ENCODE measurements at places on chromosomes 6 and 20.

GRCh38 chr20:52777171-52777570, 195.0 kb upstream of the TSHZ2 start:
- DNase-seq: no peak

DNA sequence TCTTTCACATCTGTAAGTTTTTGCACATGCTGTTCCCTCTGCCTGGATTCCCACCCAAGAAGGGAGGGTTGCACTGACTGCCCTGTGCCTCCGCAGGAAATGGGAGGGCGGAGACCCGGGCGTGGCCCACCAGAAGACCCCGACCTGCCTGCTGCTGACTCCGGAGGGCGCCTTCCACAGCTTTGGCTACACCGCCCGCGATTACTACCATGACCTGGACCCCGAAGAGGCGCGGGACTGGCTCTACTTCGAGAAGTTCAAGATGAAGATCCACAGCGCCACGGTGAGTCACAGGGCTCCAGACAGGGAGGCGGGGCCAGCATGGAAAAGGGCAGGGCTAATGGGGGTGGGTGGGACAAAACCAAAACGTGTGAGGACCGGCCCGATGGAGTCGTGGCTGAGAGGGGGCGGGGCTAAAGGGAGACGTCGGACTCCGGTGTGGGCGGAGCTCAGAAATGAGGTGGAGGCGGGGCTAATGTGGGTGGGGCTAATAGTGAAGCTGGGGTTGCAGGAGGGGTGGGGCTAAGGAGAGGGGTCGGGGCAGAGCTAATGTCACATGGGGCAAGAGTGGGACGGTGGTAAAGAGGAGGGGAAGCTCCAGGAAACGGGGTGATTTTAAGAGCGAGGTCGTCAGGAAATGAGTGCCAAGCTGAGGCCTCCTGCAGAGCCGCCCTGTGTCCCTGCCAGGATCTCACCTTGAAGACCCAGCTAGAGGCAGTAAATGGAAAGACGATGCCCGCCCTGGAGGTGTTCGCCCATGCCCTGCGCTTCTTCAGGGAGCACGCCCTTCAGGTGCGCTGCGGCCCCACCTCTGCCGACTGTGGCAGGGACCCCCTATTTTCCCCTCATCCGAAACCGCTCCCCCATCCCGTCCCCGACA, 12.6 kb downstream of the HSPA12B start:
- no peak for DNase-seq

- peak; percentile 88 for DNase-seq
Measured at GRCh38 chr6:24228681-24229255, 102.8 kb downstream of the NRSN1 start.

DNA sequence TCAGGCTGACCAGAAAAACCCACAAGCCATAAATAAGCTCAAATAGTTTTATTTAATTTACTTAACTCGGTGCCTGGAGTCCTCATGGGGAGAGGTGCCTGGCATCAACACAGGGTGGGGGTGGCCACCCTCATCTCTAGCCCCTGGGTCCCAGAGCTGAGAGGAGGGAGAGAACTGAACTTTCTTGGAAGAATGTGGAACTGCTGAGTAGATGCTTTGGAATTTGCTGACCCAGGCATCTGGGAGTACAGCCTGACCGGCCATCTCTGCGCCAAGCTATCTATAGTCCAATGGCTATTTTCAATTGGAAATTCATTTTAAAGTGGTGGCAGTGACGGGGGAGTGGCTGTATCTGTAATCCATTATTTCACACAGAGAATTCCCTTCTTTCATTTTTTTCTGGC, 104.8 kb downstream of the CDH26 start:
- peak; percentile 34 for DNase-seq

DNA sequence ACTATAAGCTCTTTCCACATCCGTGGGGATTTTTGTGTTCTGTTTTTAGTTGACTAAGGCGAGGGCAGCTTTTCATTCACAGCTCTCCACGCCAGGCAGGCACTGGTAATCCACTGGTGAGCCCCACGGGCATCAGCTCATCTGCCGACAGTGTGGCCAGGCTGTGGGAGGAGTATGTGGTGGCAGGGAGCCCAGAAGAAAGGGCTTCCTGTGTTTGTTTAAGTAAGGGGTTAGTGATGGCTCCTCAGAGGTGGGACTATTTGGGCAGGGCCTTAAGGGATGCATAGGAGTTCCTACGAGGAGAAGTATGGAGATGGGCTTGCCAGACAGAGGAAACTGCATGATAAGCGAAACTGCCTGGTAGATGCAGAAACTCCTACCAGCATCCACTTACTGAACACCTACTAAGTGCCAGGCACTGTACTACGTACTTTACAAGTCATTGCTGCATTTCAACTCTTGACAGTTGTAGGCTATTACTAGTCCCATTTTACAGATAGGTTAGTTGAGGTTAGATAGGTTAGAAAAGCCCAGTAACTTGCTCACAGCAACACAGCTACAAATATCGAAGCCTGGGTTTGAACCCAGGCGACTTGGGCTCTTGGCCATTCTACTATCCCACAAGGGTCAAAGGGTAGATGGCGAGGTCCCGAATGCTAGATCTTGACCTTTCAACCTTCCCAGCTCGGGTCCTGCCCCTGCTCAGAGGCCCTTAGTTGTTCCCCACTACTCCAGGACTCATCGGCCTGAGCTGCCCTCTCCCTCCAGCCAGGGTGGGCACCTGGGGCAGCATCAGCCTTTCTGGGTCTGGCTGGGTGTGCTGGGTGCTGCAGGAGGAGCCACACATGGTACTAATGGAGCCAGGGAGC, 55.1 kb downstream of the CEBPB start:
- DNase-seq: peak; percentile 65

DNA sequence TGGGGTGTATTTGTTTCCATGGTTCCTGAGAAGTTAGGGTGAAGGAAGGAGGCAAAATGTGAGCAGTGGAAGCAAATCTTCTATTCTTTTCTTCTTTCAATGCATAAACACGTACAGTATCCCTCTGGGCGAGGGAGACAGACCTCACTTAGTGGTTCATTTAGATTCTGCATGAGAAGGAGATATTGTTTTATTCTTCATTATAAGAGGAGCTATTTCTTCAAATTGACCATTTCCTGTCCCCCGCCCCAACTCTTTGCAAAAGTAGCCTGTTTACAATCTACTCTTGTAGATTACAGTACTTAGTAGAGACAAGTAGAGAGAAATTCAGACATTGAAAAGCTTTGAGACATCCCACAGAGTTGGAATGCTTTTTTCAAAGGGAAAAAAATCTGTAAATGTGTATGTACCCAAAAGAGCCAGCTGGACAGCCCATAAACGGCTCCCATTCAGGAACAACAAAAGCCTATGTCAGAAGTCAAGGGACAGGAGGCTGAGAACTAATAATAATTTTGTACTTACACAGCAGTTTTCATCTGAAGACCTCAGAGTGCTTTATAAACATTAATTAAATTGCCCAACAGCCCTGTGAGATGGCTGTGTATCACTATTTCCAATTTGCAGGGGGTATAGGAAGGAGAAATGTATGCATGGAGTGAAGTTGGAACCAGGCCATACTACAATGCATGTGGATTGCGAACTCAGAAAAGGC, 23.9 kb downstream of the CD83 start:
- DNase-seq: no peak

GRCh38 chr6:3769610-3770009, 18.1 kb upstream of the PXDC1 start:
- DNase-seq: no peak

- DNase-seq: no peak
Measured at GRCh38 chr6:34897130-34897529, 8.1 kb downstream of the ANKS1A start.

GRCh38 chr6:138162955-138163575, 1.3 kb downstream of the ARFGEF3 start:
- no peak for DNase-seq

- DNase-seq: no peak
Measured at GRCh38 chr20:15655295-15655874, 917.9 kb downstream of the KIF16B start.

GRCh38 chr6:137728386-137729349, 138.4 kb upstream of the TNFAIP3 start:
- DNase-seq: peak; percentile 81

DNA sequence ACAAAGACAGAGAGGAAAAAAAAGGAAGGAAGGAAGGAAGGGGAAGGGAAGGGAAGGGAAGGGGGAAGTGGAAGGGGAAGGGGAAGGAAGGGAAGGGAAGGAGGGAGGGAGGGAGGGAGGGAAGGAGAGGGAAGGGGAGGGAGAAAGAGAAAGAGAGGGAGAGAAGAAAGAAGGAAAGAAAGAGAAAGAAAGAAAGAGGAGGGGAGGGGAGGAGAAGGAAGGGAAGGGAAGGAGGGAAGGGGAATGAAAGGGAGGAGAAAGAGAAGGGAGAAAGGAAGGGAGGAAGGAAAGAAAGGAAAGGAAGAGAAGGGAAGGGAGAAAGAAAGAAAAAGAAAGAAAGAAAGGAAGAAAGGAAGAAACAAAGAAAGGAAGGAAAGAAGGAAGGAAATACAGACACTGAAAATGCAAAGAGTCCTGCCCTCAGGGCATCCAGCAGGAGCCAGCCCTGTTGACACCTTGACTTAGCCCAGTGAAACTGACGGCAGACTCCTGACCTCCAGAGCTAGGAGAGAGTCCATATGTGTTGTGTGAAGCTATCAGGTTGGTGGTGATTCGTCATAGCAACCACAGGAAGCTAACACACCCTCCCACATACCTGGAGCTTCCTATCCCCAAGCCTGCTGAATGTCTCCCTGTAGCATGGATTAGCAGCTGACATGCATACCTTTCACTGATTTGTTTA, 58.7 kb upstream of the SULF2 start:
- DNase-seq: no peak

DNA sequence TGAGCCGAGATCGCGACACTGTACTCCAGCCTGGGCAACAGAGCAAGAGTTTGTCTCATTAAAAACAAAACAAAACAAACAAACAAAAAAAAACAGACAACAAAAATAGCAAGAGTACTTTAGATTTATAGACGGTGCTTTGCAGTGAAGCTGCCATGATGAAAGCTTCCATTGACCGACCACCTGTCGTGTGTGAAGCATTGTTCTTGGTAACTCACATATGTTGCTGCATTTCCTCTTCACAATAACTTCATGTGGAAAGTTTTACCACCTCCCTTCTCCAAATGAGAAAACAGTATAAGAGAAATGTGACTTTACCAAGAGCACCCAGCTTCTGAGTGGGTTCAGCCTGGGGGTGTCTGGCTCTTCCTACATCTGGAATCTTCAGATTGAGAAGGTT, 56.4 kb upstream of the PTGIS start:
- DNase-seq: no peak

DNA sequence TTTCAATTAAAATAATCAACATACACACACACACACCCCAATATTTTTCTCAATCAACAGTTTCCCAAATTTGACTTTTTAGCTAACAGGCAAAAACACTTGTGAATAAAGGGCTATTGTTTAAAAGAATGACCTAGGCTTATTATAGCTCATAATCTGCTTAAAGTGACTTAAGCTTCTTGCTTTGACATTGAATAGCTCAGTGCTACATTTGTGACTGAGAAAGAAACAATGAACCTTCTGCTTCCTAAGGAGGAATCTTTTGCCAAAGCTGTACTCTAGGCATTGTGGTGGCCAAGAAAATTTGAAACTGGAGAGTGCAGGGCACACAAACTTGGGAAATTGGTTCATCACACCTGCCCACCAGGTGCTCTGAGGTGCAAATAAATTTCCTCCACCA, 282.0 kb downstream of the SYNE1 start:
- no peak for DNase-seq

- peak; percentile 65 for DNase-seq
Measured at GRCh38 chr6:38391206-38391605, 248.5 kb downstream of the BTBD9 start.

- no peak for DNase-seq
Measured at GRCh38 chr6:70503813-70504465, 62.8 kb upstream of the SDHAF4 start.

GRCh38 chr20:11976966-11977365, 59.3 kb downstream of the BTBD3 start:
- no peak for DNase-seq

DNA sequence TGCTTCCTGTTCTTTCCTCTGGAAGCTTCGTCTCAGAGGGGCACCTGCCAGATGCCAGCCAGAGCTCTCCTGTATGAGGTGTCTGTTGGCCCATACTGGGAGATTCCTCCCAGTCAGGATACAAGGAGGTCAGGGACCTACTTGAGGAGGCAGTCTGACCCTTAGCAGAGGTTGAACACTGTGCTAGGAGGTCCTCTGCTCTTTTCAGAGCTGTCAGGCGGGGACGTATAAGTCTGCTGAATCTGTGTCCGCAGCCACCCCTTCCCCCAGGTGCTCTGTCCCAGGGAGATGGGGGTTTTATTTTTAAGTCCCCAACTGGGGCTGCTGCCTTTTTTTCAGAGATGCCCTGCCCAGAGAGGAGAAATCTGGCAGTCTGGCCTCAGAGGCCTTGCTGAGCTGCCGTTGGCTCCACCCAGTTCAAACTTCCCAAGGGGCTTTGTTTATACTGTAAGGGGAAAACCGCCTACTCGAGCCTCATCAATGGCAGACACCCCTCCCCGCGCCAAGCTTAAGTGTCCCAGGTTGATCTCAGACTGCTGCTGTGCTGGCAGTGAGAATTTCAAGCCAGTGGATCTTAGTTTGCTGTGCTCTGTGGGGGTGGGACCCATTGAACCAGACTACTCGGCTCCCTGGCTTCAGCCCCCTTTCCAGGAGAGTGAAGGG, 326.7 kb downstream of the BCKDHB start:
- DNase-seq: no peak

DNA sequence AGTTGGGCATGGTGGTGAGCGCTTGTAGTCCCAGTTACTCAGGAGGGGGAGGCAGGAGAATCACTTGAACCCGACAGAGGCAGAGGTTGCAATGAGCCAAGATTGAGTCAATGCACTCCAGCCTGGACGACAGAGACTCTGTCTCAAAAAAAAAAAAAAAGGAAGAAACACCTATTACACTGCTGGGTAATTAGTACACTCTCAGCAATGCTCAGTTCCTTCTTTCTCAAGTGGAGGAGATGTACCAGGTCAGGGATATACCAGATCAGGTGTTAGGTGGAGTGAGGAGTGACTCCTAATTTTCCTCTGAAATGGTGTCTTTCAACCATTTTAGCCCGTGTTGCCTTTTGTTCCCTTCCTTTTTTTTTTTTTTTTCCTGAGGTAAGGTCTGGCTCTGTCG, 30.0 kb upstream of the UBR2 start:
- DNase-seq: no peak

DNA sequence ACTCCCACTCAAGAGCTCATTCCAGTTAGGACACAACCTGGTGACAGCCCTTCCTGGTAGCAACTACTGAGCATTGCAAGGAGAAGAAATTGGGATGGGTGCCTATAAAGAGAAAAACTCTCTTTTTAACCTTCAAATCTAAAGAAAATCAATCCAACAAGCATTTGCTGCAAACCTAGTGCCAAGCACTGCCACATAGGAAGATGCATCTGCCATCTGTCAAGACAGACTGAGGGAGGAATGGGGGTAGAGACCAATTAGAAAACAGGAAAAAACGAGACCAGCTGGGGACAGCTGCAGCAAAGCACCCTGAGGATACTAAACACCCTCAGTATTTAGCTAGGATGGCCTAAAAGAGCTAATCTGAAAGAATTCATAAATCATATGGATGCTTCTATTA, 27.9 kb downstream of the HLA-DMB start:
- no peak for DNase-seq
